ENCODE measurements at places on chromosomes 2 and 18.

- no peak overlapping the region for H3K27ac ChIP-seq
- DNase-seq, result no peak
- H3K4me1 ChIP-seq, result peaks cover 2% of the 10 kb centered on the region
These were observed 7.6 kb downstream of the PIGN start for GRCh38 chr18:62179213-62179612.

GRCh38 chr2:222025881-222026271 lies 272.9 kb downstream of the PAX3 start:
- peaks cover 19% of the 10 kb centered on the region for H3K4me1 ChIP-seq
- peaks cover 5% of the 10 kb centered on the region for H3K36me3 ChIP-seq
- H3K27ac ChIP-seq, result no peak overlapping the region

- H3K4me3 ChIP-seq, result no peak overlapping the region
- no peak overlapping the region for H3K27ac ChIP-seq
- H3K36me3 ChIP-seq, result no peaks in the 10 kb centered on the region
- H3K27me3 ChIP-seq, result no peaks in the 10 kb centered on the region
- no peak for DNase-seq
- H3K4me1 ChIP-seq, result peaks cover 8% of the 10 kb centered on the region
These were observed 157.9 kb downstream of the ANKRD44 start for GRCh38 chr2:197152451-197153228.

DNA sequence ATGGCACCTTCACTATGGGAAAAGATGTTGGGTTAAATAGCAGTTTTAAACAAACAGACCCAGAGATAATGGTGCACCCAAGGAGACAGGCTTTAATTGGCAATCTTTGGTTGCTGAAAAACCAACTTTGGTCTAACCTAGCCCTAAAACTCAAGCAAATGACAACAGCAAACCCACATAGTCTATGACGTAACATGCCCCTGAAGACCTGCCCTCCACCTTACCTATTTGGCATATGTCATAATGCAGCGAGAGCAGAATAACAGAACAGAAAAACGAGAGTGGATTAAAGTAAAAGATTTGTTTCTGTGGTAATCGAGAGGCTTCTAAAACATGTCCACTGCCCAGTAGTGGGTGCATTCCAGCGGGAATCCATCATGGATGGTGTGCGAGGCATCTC lies 200.7 kb downstream of the DCDC2C start:
- DNase-seq, result no peak
- peaks cover 85% of the 10 kb centered on the region for H3K36me3 ChIP-seq
- H3K27me3 ChIP-seq, result peaks cover 18% of the 10 kb centered on the region
- H3K27ac ChIP-seq, result no peak overlapping the region
- H3K4me3 ChIP-seq, result no peak overlapping the region

DNA sequence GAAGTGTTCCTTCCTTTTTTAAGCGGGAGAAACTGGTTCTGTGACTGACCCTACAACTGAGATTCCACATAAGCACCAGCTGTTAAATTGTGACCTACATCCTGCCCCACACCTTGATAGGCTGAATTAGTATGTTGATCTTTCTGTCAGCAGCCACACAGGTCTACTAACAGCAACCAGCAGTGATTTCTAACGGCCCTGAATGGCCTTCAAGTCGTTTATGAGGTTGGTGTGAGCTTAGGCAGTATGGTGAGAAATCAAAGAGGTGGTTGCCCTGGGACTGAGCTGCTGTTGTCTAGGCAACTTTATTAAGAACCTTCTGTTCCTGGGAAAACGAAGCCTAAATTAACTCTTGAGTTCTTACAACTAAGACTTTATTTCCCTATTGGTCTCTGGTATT lies 197.2 kb upstream of the FSHR start:
- H3K4me1 ChIP-seq, result peaks cover 17% of the 10 kb centered on the region
- DNase-seq, result no peak

- peaks cover 16% of the 10 kb centered on the region for H3K4me1 ChIP-seq
- H3K27ac ChIP-seq, result no peak overlapping the region
- peaks cover 9% of the 10 kb centered on the region for H3K36me3 ChIP-seq
- no peak overlapping the region for H3K4me3 ChIP-seq
- no peak for DNase-seq
These were observed 3.1 kb upstream of the HES6 start for GRCh38 chr2:238242731-238243495.

GRCh38 chr18:38887671-38888020 lies 1322.0 kb upstream of the CELF4 start:
- no peak overlapping the region for H3K27ac ChIP-seq
- no peak for DNase-seq
- H3K4me1 ChIP-seq, result peaks cover 11% of the 10 kb centered on the region
- no peak overlapping the region for H3K4me3 ChIP-seq
- no peaks in the 10 kb centered on the region for H3K36me3 ChIP-seq

DNA sequence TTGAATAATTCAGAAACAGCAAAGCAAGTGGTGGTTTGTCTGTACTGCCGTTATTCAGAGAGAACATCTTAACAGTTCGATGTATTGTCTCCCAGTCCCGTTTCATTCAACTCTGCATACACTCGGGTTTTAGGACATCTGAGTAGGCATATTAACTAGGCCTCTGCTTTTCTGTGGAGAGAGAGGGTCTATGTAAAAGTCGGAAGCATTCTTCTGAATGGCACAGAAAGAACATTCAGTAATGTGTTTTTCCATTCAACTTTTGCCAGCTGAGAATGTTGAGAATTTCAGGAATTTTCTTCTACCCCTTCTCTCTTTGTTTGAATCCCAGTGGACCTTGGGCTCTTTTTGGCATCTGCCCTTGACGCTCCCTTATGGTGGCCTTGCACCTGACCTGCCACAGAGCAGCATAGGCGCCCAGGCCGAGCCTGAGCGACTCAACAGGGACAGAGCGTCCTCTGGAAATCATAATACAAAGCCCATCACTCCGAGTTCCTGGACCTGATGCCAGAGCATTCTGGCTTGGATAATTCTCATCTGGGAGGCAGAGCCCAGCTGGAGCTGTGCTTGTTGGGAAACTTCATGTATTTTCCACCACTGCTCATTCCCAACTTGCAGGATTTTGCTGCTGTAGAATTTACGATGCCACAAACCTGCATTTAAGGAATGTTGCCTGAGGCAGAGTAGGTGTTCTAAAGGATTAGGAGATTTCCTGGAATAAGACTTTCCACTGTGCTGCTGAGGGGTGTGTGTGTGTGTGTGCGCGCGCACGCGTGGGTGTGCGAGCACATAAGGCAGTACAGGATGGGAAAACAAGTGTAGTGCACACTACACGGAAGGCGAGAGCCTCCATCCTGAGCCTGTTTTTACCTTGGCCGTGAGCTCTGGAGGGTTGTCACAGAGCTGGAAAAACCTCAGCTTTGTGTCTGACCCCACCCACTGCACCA lies 77.2 kb upstream of the TXNDC2 start:
- H3K27me3 ChIP-seq, result no peaks in the 10 kb centered on the region
- H3K4me1 ChIP-seq, result peaks cover 66% of the 10 kb centered on the region
- no peak overlapping the region for H3K4me3 ChIP-seq
- H3K36me3 ChIP-seq, result peaks cover 11% of the 10 kb centered on the region

DNA sequence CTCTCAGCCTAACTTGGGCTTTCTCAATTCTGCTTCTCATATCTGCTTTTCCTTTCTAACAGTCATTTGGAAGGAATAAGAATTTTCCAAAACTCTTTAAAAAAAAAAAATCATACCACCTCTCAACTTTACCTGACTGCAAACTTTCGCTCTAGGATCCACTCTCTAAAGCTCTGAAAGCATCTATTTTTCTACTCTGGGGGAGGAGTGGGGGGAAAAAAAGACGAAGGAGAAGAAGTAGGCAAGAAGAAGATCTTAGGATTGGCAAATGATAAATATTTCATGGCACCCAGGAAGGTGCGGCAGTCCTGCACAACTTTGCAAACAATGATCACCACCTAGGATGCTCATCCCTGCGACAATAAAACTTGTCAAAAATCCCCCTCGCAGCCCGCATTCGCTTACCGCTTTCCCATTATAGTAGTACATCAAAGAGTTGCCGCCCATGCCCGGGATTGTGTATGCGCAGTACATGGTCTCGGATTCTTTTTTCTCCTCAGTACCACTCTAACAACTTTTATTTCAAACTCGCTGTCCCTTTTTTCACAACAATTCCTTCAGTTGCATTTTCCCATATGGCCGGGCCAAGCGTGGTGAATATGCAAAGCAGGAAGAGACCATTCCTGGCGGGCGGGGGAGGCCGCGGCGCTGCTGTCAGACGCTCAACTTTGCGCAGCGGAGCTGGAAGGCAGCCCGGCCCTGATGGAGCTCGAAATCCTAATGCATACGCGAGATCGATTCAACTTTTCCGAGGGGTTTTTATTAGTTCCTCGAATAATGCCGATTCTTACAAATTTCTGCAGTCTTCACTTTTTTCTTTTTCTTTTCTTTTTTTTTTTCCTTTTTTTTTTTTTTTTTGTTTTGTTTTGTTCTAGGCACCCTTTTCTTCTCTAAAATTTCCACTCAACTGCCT lies 266.5 kb downstream of the TCF4 start:
- peak overlapping the region; percentile 84 for H3K4me3 ChIP-seq
- H3K27ac ChIP-seq, result peak overlapping the region; percentile 91
- no peaks in the 10 kb centered on the region for H3K27me3 ChIP-seq

DNA sequence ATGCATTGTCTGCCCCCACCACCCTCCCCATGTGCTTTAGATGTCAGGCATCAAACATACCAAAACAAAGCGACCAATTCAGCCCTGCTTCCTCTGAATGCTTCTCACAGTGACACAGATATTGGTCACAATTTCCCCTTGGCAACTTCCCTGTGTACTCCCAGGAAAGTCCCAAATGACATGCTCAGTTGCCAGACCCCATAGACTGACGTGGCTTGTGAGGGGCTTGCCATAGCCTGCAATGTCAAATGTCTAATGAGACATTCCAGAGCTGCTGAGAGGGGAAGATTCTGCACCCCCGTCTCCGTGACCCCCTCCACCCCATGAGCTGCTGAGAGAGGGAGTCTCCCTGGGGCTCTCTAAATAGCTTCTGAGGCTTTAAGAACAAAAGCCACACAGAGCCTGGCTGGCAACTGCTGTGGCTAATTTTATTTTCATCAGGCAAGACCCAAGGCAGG lies 47.3 kb downstream of the RFTN2 start:
- no peak overlapping the region for H3K4me3 ChIP-seq
- H3K4me1 ChIP-seq, result peaks cover 23% of the 10 kb centered on the region
- peaks cover 11% of the 10 kb centered on the region for H3K36me3 ChIP-seq

DNA sequence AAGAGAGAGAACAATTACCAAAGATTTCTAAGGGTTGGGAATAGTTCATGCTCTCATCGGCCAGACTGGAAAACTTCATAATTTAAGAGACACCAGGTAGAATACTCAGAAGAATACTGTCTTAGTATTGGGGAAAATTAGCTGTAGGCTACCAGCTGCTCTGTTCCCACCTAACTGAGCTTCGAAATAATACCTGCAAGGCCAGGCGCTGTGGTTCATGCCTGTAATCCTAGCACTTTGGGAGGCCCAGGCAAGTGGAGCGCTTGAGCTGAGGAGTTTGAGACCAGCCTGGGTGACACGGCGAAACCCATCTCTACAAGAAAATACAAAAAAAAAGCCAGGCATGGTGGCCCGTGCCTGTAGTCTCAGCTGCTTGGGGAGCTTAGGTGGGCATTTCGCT lies 35.8 kb downstream of the MAP4K3 start:
- H3K27ac ChIP-seq, result peak overlapping the region; percentile 84
- no peak for DNase-seq
- H3K27me3 ChIP-seq, result no peaks in the 10 kb centered on the region
- no peaks in the 10 kb centered on the region for H3K36me3 ChIP-seq
- H3K4me3 ChIP-seq, result no peak overlapping the region
- peaks cover 68% of the 10 kb centered on the region for H3K4me1 ChIP-seq

DNA sequence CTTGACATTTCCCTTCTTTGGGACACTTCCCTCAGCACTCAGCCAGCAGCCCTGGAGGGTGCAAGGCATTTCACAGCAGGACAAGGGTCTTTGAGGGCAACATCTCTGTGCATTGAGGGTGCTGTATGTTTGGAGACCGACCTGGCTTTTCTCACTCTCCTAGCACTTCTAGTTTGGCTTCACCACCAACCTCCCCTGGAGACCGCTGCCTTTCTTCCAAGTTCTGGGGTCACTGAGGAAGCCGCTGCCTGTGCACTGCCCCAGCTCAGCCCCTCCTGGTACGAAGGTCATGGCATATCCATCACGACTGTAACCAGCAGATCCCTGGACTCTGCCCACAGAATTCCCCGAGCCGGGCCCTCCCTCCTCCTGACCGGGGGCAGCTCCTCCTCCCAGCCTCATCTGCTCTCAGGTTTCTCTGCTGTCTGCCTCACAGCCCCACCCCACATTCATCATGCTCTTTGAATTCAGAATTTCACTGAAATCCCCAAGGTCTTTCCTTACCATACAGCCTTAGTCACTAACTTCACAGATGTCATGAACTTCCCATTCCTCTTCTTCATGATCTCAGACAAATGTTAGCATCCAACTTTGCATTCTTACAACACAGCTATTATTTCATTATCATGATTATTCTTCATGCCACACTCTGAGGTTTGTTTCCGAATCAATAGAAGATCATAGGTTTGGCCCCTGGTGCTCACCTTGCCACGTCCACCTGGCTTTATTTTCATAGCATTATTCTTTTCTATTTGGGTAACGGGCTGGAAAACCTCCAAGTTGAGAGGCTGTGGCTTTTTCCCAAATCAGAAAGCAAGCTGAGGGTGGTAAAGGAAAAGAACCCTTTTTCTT lies 113.0 kb upstream of the COPS8 start:
- DNase-seq, result peak; percentile 39
- H3K4me1 ChIP-seq, result peaks cover 57% of the 10 kb centered on the region
- H3K36me3 ChIP-seq, result no peaks in the 10 kb centered on the region
- H3K27ac ChIP-seq, result no peak overlapping the region
- H3K27me3 ChIP-seq, result peaks cover 3% of the 10 kb centered on the region

DNA sequence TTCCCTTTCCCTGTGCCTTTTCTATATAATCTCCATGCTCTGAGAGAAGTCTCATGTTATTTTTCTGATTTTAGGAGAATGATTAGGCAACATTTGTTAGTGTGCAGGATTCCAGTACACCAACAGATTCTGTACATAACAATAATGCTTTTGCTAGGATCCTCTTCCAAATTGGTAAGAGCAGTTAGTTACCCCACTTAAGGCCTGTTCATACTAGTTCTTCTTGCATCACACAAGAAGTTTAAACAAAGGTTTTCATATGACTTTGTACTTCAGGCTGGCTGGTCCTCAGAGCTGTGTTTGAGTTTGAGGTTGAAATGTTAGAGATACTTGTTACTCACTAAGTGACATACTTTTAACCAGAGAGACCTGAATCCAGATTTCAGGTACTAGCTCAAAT lies 686.9 kb upstream of the NRXN1 start:
- no peaks in the 10 kb centered on the region for H3K27me3 ChIP-seq
- H3K4me3 ChIP-seq, result no peak overlapping the region
- no peaks in the 10 kb centered on the region for H3K4me1 ChIP-seq
- H3K36me3 ChIP-seq, result peaks cover 2% of the 10 kb centered on the region

DNA sequence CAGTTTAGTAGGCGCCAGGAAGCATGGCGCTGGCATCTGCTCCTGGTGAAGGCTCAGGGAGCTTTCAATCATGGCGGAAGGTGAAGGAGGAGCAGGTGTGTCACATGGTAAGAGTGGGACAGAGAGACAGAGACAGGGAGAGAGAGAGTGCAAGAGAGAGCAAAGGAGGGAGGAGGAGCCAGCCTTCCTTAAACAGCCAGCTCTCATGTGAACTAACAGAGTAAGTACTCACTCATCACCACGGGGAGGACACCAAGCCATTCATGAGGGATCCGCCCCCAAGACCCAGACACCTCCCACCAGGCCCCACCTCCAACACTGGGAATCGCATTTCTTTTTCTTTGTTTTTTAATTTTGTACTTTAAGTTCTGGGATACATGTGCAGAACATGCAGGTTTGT lies 40.8 kb upstream of the CLASP1 start:
- no peak overlapping the region for H3K4me3 ChIP-seq
- H3K36me3 ChIP-seq, result 0 out of 2 replicates have a peak, but pooled peaks cover 3% of the 10 kb centered on the region
- DNase-seq, result no peak
- H3K4me1 ChIP-seq, result peaks cover 42% of the 10 kb centered on the region

- peaks cover 4% of the 10 kb centered on the region for H3K4me1 ChIP-seq
- no peaks in the 10 kb centered on the region for H3K27me3 ChIP-seq
- H3K4me3 ChIP-seq, result no peak overlapping the region
- DNase-seq, result no peak
- no peaks in the 10 kb centered on the region for H3K36me3 ChIP-seq
These were observed 244.1 kb downstream of the BCL11A start for GRCh38 chr2:60309336-60309735.
